ENCODE measurements at places on chromosomes 3 and 15. TPM values are rescaled to one million over a fixed set of nuclear protein-coding genes. Genes with fewer than 3 reads are reported as not detected.

CYP1A2 gene
- not detected for total RNA-seq

LRRN1 gene
- total RNA-seq, result 0.12 TPM

ALG1L2 gene
- not detected for total RNA-seq

PAQR5 gene
- 3.5 TPM for total RNA-seq

MLH1 gene
- 44.1 TPM for total RNA-seq

POLR2H gene
- total RNA-seq, result 42.9 TPM

FBLN2 gene
- total RNA-seq, result 493 TPM

ZNF501 gene
- total RNA-seq, result 7.0 TPM

PYGO1 gene
- total RNA-seq, result 15.9 TPM

CD47 gene
- total RNA-seq, result 123 TPM

KCNMB2 gene
- total RNA-seq, result 2.1 TPM

UBXN7 gene
- 24.0 TPM for total RNA-seq

OR5H14 gene
- total RNA-seq, result not detected

FBXL22 gene
- 1.1 TPM for total RNA-seq
